ENCODE measurements at places on chromosomes 12 and 14.
A peak's percentile ranks its signal among the peaks of the same experiment; 100 is the strongest.

GRCh38 chr12:54201001-54201794 lies 12.4 kb upstream of the SMUG1 start:
- peak; percentile 81 for DNase-seq

- peak; percentile 44 for DNase-seq
Measured at GRCh38 chr14:76090616-76091391, 60.9 kb upstream of the GPATCH2L start.

DNA sequence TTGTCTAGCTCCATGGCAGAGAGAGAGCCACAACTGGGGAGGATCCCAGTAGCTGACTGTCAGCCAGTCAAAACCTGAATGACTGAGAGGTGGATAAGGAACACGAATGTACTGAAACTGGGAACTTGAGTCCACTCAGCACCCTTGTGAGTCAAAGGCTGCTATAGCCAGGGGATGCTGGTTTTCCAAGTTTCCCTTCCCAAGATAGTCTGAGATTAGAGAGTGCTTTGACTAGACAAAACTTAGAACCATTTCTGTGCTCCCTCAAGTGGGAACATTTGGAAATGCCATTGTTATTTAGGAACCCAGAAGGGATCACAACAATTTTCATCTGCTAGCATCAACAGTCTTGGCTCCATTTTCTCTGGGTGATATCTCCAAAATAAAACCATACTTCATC lies 4.0 kb downstream of the PRKAG1 start:
- DNase-seq, result peak; percentile 31

- no peak for DNase-seq
Measured at GRCh38 chr14:64673316-64673715, 30.9 kb upstream of the PLEKHG3 start.

GRCh38 chr14:90495357-90496276 lies 98.8 kb downstream of the CALM1 start:
- DNase-seq, result peak; percentile 55
